ENCODE measurements at places on chromosomes 3 and 15. TPM values are rescaled to one million over a fixed set of nuclear protein-coding genes. Genes with fewer than 3 reads are reported as not detected.
A peak's percentile ranks its signal among the peaks of the same experiment; 100 is the strongest.

CLDN16 gene
- 0.16 TPM for polyA plus RNA-seq

DNA sequence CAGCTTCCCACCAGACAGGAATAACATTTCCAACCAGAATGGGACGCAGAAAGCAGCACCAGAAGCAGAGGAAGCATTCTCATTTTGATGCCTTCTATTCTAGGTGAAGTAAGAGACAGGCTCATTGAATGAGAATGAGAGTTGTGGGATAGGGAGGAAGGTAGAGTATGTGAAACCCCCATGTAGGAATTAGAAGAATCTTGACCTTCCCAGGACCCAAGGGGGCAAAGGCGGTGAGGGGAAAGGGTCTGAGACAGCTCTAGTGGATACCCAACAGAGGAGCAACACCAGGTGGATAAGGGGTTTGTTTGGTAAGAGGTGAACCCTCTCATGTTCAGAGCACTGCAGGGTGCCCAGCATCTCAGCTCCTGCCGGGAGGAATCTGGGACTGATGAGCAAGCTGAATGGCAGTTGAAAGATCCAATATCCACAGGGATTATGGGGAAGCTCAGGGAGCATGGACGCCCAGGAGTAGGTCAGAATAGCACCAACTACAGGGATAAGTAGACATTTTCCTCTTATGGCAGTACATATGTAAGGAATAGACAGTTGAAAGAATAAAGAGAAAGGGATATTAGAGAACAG is 77.0 kb downstream of the PLCL2 start:
- DNase-seq: no peak

DNA sequence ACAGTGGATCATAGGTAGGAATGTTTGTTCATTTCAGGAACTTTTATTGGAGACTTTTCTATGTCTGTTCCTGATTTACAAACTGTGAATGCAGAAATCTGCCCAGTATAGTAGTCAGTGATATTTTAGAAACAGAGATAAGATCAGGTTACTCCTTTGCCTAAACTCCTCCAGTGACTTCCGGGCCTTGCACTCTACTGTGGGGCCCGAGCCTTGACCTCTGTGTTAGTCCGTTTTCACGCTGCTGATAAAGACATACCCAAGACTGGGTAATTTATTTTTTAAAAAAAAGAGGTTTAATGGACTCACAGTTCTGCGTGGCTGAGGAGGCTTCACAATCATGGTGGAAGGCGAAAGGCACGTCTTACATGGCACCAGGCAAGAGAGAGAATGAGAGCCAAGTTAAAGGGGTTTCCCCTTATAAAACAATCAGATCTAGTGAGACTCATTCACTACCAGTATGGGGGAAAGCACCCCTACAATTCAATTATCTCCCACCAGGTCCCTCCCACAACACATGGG is 127.1 kb downstream of the DNAJB8 start:
- DNase-seq: no peak

- no peak for DNase-seq
Measured at GRCh38 chr3:177946936-177947335, 589.3 kb upstream of the KCNMB2 start.

- no peak for DNase-seq
Measured at GRCh38 chr15:60444289-60444912, 34.5 kb downstream of the ICE2 start.

DNA sequence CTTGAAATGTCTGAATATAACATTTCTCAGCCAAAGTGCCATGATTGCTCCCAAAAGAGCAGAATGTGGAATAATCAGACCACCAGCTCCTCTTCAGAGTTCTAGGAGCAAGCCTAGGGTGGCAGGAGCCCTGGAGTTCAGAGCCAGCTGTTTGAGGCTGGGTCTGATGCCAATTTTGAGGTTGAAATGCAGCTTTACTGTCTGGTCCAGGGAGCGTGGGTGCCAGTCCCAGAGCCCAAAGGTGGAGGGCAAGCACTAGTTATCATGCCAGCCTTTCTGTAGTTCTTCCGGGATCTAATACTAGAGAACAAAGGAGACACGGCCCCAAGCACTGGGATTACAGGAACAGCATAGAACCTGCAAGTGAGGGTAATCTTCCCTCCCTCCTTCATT is 69.3 kb downstream of the TNFAIP8L3 start:
- DNase-seq: no peak

GRCh38 chr3:142998439-142998838 is 2.9 kb upstream of the U2SURP start:
- no peak for DNase-seq

DNA sequence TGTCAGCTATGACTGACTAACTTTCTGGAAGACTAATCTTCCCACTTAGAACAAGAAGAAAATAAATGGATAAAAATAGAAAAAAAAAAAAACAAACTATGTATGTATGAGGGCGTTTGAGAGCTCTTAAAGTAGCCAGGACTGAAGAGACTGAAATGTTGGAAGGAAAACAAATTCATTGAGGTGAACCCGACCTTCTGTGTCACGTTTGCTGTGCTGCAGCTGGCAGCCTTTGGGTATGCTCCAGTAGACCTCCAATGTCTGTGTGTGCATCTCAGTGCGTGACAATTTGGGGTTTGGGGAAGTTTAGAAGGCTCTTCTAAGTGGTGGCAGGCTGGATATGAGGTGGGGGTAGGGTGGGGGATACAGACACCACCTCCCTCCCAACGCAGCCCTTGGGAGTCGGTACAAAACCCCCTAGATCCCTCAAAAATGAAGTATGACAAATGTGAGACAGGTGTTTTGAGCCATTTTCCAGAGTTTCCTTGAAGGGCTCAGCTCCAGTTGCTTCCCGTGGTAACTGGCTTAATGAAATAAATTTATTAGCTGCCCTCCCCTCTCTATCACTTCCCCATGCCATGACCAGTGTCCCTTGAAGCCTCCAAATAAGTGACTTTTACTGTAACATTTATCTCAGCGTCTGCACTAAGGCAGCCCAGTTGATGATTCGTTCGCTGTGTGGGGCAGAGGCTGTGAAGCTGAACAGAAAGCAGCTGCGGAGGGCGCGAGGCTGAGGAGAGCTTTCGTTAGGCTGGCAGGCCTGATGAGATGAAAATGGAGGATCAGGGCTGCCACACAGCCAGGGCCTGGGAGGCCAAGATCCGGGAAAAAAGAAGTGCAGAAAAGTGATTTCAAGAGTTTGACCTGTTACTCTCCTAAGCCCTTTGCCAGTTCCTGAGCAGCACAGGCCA is 34.9 kb upstream of the GABRB3 start:
- DNase-seq: no peak

IL12A gene
- polyA plus RNA-seq: 0.14 TPM

GRCh38 chr3:37290551-37290950 is 116.2 kb upstream of the LRRFIP2 start:
- DNase-seq: no peak

DNA sequence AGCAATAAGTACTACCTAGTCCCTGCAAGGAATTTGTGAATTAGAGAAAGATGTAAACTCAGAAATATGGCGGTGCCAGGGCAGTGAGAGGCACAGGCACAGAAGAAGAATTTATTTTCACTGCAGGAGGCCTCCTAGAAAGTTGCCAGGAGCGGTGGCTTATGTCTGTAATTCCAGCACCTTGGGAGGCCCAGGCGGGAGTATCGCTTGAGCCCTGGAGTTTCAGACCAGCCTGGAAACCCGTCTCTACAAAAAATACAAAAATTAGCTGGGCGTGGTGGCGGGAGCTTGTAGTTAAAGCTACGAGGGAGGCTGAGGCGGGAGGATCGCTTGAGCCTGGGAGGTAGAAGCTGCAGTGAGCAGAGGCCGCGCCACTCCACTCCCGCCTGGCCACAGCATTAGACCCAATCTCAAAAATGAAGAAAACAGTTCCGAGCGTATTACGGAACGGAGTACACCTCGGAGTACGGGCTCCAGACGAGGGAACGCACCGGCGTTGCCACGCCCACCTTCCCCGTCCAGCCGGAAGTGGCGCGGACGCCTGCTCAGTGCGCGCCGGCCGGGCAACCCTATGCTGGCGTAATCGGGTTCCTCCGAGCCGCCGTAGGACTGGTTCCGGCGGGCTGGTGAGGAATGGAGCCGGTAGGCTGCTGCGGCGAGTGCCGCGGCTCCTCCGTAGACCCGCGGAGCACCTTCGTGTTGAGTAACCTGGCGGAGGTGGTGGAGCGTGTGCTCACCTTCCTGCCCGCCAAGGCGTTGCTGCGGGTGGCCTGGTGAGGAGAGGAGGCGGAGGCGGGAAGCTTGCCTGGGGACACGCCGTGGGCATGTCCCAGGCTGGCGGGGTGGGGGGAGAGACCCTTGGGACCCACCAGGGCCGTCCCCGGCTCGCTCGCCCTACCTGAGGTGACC is at the start of gene FBXO22:
TSS of gene FBXO22 (plus strand) at position 548 of the 909 bp plus-strand sequence. CDS start at position 634, 86 bp downstream.
- DNase-seq: peak; percentile 62

SIDT1 gene
- 2.2 TPM for polyA plus RNA-seq

DNA sequence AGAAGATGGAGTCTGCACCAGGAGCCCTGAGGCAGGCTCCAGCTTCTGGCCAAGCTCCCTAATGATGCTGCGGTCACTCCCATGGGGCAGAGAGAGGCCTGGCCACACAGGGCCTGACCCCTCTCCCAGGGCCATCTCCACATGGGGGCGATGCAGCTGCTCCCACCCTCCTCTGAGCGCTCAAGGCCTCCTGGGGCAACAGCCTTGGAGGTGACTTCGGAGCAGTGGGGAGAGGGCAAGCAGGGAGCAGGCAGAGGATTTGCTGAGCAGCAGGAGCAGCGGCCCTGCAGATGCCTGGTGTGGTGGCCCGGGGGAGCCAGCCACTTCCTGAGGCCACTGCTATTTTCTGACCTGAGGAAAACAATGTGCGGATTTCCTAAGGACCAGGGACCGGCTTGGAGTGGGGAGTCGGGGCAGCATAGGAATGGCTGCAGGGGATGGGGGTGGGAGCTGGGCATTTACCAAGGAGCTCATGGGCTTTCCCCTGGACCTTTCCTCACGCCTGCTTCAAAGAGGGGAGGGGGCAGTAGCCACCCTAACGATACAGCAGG is 81.6 kb upstream of the RPL32 start:
- DNase-seq: no peak

- DNase-seq: no peak
Measured at GRCh38 chr15:65962187-65962586, 92.9 kb downstream of the RAB11A start.

- DNase-seq: no peak
Measured at GRCh38 chr15:23033979-23034378, 5.4 kb downstream of the TUBGCP5 start.

P2RY14 gene
- 4.7 TPM for polyA plus RNA-seq

GRCh38 chr3:58584690-58585004 is 7.5 kb upstream of the FAM107A start:
- DNase-seq: no peak

FMN1 gene
- polyA plus RNA-seq: 0.95 TPM

EXD1 gene
- not detected for polyA plus RNA-seq

FBXL2 gene
- 5.2 TPM for polyA plus RNA-seq

GRCh38 chr3:147409143-147410115 is at the start of gene ZIC1:
TSS of gene ZIC1 (plus strand) at chr3:147409365. CDS start at chr3:147410113, 748 bp downstream.
- DNase-seq: no peak

PLXNB1 gene
- 65.7 TPM for polyA plus RNA-seq

- no peak for DNase-seq
Measured at GRCh38 chr3:117666812-117667211, 957.2 kb downstream of the TUSC7 start.

- no peak for DNase-seq
Measured at GRCh38 chr15:70559265-70560239, 203.8 kb downstream of the UACA start.

DUOXA1 gene
- polyA plus RNA-seq: 12.1 TPM

LOXL1 gene
- polyA plus RNA-seq: 57.9 TPM

DNA sequence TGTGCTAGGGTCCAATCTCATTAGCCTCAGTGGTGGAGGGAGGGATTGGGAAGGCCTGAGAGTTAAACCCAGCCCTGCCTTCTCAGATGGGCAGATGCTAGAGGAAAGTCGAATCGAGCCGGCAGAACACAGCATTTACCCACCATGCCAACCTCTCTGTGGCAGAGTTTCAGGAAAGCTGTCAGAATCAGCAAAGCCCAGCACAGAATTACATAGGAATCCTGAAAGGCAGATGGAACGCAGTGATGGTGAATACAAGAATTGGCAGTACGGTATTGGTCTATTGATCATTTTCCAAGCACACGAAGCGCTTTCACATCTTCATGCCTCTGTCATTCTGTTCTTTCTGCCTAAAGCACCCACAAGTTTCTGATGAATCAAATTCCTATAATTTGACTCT is 417.7 kb upstream of the RBMS3 start:
- DNase-seq: no peak

- DNase-seq: no peak
Measured at GRCh38 chr3:27485866-27486265, 1.7 kb upstream of the SLC4A7 start.

DNA sequence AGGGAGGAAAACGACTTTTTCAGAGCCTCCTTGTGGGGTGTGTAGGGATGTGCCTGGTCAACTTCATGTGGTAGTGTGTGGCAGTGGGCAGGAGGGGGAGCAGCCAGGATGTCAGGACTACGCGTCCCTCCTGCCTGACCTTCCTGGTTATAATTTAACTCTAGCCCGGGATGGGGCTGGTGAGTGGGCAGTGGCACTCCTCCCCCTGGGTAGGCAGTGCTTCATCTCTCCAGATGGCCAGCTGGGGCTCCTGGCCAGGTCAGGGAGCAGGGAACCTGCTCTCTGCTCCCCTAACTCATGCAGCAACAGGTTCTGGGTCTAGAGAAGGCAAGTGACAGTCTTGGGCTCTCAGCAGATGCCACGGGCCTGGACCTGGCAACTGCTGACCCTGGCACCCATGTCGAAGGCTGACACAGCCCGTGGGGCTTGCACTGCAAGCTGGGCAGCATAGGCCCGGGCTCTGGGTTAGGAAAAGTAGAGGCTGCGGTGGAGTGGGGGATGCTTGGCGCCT is 2.6 kb downstream of the ITIH4 start:
- DNase-seq: no peak

DNA sequence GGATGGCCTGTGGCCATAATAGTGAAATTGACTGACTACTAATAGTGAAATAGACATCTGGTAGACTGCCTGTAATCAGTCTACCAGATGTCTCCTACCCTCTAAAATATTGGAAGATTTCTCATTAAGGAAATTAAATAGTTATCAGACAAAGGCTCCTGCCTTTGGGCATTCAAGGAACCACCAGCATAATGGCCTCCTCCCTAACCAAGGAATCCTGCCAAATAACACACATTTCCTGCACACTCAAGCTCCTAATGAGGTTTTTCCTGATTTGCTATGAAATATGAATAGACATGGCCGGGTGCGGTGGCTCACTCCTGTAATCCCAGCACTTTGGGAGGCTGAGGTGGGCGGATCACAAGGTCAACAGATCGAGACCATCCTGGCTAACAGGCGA is 14.6 kb downstream of the NUSAP1 start:
- DNase-seq: no peak

- no peak for DNase-seq
Measured at GRCh38 chr15:88877415-88877814, 17.9 kb downstream of the HAPLN3 start.

BBX gene
- polyA plus RNA-seq: 25.6 TPM

BCL2A1 gene
- 1.8 TPM for polyA plus RNA-seq

WWTR1 gene
- 155 TPM for polyA plus RNA-seq

DNA sequence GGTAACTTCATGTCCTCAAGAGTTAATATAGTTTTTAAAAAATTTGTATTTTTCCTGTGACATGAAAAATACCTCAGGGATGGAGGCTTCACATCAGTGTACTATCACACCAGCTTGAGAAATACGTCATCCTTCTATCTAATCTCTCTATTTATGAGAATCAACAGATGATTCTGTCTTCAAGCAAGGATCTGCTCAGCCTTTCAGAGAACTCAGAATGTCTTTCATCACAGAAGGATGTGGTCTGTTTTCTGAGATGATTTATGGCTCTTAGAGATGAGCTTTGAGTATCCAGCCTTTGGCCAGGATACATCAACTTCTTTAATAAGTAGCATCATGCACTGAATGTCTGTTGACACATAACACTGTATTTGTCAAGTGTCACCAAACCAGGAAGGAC is 193.9 kb downstream of the DTWD1 start:
- DNase-seq: no peak

GRCh38 chr3:195522254-195523023 is 20.7 kb downstream of the PPP1R2 start:
- no peak for DNase-seq

Measured in urinary bladder (tissue), 4 donors.